T-cell (primary cell): ENCODE measurements at places on chromosomes 1 and 21.

- H3K4me3 ChIP-seq = no peak overlapping the region
- no peaks in the 10 kb centered on the region for H3K4me1 ChIP-seq
- H3K27me3 ChIP-seq = no peaks in the 10 kb centered on the region
- no peaks in the 10 kb centered on the region for H3K36me3 ChIP-seq
These were observed 34.2 kb downstream of the EFCAB7 start for GRCh38 chr1:63557365-63557987.

DNA sequence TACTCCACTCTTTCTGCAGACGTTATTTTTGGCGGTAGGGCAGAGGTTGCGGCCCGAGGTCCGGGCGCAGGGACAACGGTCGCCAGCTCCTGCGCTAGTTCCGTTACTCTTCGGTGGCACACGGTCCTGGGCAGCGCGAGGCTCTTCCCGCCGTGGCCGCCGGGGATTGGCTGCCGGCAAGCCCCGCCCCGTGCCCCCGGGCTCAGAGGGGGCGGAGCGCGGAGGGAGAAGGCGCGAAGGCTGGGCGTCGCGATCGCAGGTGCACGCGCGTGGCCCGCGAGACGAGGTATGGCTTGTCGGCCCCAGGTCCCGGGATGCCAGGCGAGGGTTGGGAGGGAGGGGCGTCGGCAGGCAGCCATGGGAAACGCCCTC lies 518 bp upstream of the SHE start:
- H3K36me3 ChIP-seq = no peaks in the 10 kb centered on the region
- peaks cover 17% of the 10 kb centered on the region for H3K4me1 ChIP-seq
- peaks cover 51% of the 10 kb centered on the region for H3K27me3 ChIP-seq
- no peak for DNase-seq
- no peak overlapping the region for H3K4me3 ChIP-seq
- H3K27ac ChIP-seq = no peak overlapping the region

DNA sequence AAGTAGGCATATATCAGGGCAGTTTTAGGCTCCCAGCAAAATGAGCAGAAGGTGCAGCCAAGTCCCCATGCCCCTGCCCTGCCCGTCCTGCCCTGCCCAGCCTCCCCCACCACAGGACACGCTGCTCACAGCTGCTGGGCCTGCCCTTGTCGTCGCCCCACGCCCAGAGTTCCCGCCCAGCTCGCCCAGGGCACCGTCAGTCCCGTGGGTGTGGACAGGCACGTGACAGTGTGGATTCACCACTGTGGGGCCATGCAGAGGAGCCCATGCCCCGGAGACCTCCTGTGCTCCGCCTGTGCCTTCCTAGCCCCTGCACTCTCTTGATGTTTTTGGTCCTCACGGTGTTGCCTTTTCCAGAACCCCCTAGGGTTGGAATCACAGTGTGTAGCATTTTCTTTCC lies 7.0 kb downstream of the FAAP20 start:
- no peak for DNase-seq
- H3K36me3 ChIP-seq = peaks cover 5% of the 10 kb centered on the region
- H3K27ac ChIP-seq = no peak overlapping the region
- H3K4me1 ChIP-seq = peaks cover 2% of the 10 kb centered on the region

GRCh38 chr1:43774359-43774758 lies 67.0 kb downstream of the ST3GAL3 start:
- H3K27ac ChIP-seq = no peak overlapping the region
- no peaks in the 10 kb centered on the region for H3K27me3 ChIP-seq
- no peak overlapping the region for H3K4me3 ChIP-seq
- peaks cover 4% of the 10 kb centered on the region for H3K36me3 ChIP-seq
- H3K4me1 ChIP-seq = no peaks in the 10 kb centered on the region
